ENCODE measurements at places on chromosomes 4 and X. TPM values are rescaled to one million over a fixed set of nuclear protein-coding genes. Genes with fewer than 3 reads are reported as not detected.

Gene NUP54
- total RNA-seq: 67.7 TPM

Gene F8A2
- not detected for total RNA-seq

Gene TIMM17B
- 156 TPM for total RNA-seq

Gene SRPX
- 0.45 TPM for total RNA-seq

Gene ZBTB33
- total RNA-seq: 21.3 TPM

Gene MTMR8
- 4.3 TPM for total RNA-seq

Gene ABLIM2
- total RNA-seq: not detected

Gene GPRASP2
- 2.2 TPM for total RNA-seq

Gene MSMO1
- total RNA-seq: 39.2 TPM

Gene CWH43
- not detected for total RNA-seq

Gene NKX6-1
- total RNA-seq: not detected

Gene ATP2B3
- total RNA-seq: not detected

Gene AVPR2
- total RNA-seq: not detected

Measured in K562 (cell line).